Small intestine (tissue), 16 donors: ENCODE measurements at places on chromosomes 13 and 19.
A peak's percentile ranks its signal among the peaks of the same experiment; 100 is the strongest.

- DNase-seq, result no peak
Observed at GRCh38 chr13:113962975-113963374, 10.9 kb downstream of the C13orf46 start.

GRCh38 chr13:48819899-48820298 is 155.8 kb upstream of the FNDC3A start:
- no peak for DNase-seq

DNA sequence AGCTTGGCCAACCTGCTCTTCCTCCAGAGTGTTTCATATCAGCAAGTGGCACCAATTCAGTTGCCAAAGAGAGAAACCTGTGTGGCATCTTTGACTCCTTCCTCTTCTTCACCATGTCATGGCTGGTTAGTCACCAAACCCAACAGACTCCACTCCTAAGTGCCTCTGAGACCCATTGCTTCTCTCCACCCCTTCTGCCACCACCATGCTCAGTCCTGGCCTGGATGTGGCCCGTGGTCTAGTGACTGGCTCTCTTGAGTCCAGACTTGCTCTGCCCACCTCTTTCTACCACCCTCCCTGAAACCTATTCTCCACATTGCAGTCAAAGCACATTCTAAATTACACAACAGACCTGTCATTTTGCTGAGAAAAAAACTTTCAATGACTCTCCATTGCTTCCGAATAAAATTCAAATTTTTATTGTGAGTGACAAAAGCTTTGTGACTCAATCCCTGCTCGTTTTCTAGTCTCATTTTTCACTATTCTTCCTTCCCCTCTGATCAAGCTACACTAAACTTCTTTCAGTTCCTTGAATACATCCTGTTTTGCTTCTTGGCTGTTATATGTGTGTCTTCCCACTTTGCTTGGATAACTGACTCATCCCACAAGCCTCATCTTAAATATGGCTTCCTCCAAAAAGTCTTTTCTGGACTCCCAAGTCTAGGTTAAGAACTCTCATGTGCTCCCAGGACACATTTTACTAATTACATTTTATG is 12.0 kb upstream of the TNFSF11 start:
- DNase-seq, result no peak

DNA sequence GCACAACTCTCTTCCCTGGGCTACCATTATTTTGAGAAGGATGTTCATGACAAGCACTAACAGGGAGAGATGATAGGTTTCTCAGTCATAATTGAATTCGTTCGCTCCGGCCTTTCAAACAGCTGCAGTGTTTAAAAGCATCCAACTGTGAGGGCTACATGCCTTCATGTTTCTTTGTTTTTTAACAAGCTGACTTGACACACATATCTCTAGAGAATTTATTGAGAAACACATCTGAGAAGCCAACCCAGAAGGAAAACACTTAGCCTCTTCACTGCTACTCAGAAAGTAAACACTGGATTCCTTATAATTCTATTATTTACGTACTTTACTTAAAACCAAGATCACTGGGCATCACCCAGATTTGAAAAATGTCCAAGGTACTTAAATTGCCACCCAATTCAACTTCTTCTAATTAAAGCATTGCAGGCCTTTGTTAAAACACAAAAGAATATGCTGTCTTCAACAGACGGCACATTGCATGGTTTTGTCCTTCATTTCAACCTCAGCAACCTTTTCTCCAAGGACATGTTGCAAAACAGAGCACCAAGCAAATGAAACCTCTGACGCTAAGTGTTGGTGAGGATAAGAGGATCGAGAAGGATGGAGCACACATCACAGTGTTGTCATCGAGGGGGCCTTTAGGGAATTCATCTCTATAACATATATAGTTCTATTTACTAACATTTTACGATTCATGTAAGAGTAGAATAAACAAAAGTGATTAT is 75.8 kb downstream of the TBC1D4 start:
- no peak for DNase-seq

DNA sequence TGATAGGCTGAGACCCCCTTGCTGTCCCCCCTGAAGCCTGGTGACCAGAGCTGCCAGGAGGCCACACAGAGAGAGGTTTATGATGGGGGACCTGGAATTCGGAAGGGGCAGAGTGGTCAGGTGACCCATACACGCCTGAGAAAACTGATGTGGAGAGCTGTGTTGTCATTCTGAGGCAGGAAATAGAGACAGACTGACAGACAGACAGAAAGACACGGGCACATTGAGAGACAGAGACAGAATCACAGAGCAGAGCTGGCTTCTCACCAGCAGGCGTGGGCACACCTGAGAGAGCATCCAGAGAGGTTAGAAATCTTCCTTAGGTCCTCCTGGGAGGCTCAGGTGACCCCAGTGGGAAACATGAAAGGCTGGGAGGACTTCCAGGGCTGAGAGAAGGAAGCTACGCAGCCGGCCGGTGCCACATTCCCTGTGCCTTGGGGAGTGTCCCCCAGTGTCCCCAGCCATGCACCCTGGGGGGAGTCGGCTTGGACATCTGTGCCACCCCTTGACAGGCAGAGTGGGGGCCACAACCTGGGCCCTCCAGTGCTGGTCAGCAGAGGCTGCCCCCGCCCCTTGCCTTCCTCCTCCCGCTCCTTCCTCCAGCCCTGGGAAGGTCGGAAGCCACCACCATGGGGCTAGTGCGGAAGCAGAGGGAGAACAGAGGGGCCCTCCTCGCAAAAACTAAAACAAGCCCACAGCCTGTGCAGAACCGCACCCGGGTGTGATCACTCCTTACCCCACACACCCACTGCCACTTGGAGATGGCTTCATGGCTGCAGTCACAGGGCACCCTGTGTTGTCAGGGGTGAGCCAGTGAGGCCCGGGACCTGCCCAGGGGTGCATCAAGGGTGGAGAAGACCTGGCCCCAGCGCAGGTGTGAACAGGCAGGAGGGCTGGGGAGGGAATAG is 2.2 kb downstream of the FFAR1 start:
- no peak for DNase-seq

GRCh38 chr13:51257187-51257586 is 35.0 kb downstream of the FAM124A start:
- no peak for DNase-seq

- DNase-seq, result no peak
Observed at GRCh38 chr13:113952151-113952982, 21.5 kb downstream of the C13orf46 start.

GRCh38 chr19:17555929-17556813 is 722 bp downstream of the COLGALT1 start:
- DNase-seq, result peak; percentile 78

- peak; percentile 63 for DNase-seq
Observed at GRCh38 chr19:13262450-13262849, 112.2 kb downstream of the IER2 start.

- no peak for DNase-seq
Observed at GRCh38 chr19:33261511-33262189, 36.0 kb upstream of the SLC7A10 start.

GRCh38 chr13:37369616-37370015 is 229.0 kb downstream of the POSTN start:
- DNase-seq, result no peak

GRCh38 chr13:24161980-24162525 is 1.5 kb downstream of the SPATA13 start:
- DNase-seq, result no peak

DNA sequence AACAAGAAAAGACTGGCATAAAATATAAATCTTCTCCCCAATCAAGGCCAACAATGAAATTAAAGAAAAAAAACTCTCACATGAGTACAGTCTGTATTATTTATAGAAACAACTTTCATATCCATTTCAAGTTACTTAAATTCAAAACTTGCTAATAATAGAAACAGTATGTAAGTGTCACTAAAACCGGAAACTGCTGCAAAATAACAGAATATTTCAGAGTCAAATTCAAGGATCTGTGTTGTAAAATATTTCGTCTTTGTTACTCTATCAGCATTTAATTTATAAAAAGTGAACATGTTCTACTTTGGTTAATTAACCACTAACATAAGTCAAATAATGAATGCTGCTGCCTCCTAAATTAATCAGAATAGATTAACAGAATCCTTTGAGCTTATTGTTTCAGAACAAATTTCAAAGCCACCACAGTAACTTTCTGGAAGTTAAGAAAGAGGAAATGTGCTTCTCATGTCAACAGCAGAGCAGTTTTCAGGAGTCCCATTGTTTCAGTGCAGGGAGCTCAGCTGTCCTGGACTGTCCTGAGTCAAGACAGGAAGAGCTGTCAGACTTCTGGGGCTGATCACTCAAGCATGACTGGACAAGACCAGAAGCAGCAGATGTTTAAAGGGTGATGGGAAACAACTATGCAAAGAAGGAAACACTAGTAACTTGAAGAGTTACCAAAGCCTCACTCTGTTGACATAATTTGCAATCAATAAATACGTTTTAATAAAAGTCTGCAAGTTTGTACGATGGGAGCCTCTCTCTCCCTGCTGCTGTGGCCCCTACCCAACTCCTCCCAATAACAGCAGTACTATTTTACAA is 76.9 kb downstream of the FOXO1 start:
- DNase-seq, result no peak

DNA sequence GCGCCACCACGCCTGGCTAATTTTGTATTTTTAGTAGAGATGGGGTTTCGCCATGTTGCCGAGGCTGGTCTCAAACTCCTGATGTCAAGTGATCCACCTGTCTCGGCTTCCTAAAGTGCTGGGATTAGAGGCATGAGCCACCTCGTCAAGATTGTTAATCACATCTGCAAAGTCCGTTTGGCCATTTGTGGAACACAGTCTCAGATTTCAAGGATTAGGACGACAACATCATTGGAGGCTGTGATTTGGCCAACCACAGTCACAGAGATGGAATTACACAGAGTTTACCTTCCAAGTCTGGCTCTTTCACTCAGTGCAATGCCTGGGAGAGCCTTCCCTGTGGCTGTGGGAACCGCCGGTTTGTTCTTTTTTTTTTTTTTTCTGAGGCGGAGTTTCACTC is 17.8 kb downstream of the SULT2B1 start:
- no peak for DNase-seq
